ENCODE measurements at places on chromosomes 1 and 21.
A peak's percentile ranks its signal among the peaks of the same experiment; 100 is the strongest.

DNA sequence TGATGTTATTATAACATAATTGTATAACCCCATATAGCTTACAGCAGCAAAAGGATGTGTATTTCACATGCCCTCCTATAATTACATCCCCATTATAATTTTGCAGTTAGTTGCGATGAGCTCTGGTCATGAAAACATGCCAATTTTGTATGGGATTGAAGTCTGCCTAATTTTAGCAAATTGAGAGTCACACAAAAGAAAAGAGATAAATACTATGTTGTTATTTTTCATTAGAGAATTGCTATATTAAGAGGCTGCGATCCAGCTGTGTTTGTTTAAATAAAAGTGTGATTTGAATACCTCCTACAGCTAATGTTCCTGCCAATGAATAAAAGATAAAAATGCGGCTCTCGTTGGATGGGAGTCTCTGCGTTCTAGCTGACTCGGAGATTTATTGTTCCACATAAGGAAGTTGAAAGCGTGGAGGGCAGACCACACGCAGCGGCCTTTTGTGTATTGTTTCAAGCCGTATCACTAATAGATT lies 461.0 kb upstream of the NFIA start:
- H3K36me3 ChIP-seq: no peaks in the 10 kb centered on the region
- peak overlapping the region; percentile 23 for H3K4me3 ChIP-seq
- H3K4me1 ChIP-seq: peaks cover 19% of the 10 kb centered on the region
- peaks cover 4% of the 10 kb centered on the region for H3K27me3 ChIP-seq

- no peak overlapping the region for H3K4me3 ChIP-seq
- no peaks in the 10 kb centered on the region for H3K4me1 ChIP-seq
- no peaks in the 10 kb centered on the region for H3K27me3 ChIP-seq
- no peak overlapping the region for H3K27ac ChIP-seq
- H3K36me3 ChIP-seq: no peaks in the 10 kb centered on the region
Observed at GRCh38 chr1:79792219-79792930, 785.8 kb upstream of the ADGRL4 start.

DNA sequence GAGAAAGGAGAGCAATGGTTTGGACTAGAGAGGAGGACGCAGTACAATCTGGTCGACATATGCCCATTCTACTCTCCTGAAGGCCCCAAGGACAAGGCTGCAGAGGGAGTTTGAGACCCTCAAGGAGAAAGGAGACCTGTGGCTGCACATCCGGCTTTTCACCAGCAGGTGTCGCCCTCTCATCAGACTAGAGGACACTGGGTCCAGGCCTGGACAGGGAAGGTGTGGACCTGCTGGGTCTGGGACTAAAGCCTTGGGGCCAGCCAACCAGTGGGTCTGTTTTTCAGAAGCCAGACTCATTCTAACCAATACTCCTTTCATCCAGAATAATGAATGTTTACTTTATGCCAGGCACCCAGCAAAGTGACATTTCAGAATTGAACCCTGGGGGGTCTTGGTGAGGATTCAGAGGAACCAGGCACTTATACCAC lies 5.0 kb downstream of the SRARP start:
- no peak overlapping the region for H3K4me3 ChIP-seq
- DNase-seq: peak; percentile 90
- H3K27ac ChIP-seq: no peak overlapping the region
- H3K36me3 ChIP-seq: no peaks in the 10 kb centered on the region
- H3K4me1 ChIP-seq: no peaks in the 10 kb centered on the region
- H3K27me3 ChIP-seq: no peaks in the 10 kb centered on the region

DNA sequence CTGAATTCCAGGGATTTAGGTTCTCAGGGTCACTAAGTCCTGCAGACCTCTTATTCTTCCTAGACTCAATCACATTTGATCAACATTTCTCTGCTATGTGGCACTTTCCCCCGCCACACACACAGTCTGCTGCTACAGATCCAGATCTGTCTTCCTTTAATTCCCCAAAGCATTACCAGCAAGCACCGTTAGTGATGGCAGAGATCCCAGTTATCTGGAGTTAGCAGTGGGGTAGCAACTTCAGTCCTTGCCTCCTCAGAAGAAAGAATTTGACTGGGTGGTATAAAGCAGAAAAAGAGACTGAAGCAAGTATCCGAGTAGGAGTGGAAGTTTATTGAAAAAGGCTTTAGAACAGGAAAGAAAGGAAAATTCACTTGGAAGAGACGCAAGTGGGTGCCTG lies 100.4 kb upstream of the ETV3 start:
- no peaks in the 10 kb centered on the region for H3K36me3 ChIP-seq
- peak overlapping the region; percentile 37 for H3K4me3 ChIP-seq

- no peak overlapping the region for H3K4me3 ChIP-seq
- peak overlapping the region; percentile 13 for H3K27ac ChIP-seq
- no peaks in the 10 kb centered on the region for H3K36me3 ChIP-seq
- H3K27me3 ChIP-seq: peaks cover 33% of the 10 kb centered on the region
- peaks cover 10% of the 10 kb centered on the region for H3K4me1 ChIP-seq
Observed at GRCh38 chr1:6057170-6057845, 11.6 kb downstream of the KCNAB2 start.

- peaks cover 3% of the 10 kb centered on the region for H3K36me3 ChIP-seq
- no peak overlapping the region for H3K27ac ChIP-seq
- no peak overlapping the region for H3K4me3 ChIP-seq
- DNase-seq: no peak
- H3K4me1 ChIP-seq: no peaks in the 10 kb centered on the region
- H3K27me3 ChIP-seq: peaks cover 1% of the 10 kb centered on the region
Observed at GRCh38 chr1:12085643-12086260, 22.6 kb downstream of the TNFRSF8 start.

DNA sequence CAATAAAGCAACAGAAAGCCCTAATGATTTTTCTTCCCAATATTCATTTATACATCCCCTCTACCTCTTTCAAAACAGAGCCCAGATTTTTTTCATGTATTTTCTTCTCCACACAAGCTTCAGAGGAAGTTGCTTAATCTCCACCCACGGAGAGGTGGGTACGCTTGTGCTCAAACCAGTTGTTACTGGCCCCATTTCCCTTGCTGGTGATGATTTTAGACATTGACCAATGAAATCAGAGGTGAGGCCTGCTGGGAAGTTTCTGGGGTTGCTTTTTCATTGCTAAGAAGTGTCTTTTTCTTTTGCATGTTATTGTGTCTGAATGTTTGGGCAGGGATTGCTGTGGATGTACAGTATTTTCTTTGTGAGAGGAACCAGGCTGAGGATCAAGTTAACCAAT lies 448.1 kb upstream of the B3GALT2 start:
- no peaks in the 10 kb centered on the region for H3K27me3 ChIP-seq
- H3K4me3 ChIP-seq: no peak overlapping the region
- no peak for DNase-seq
- no peaks in the 10 kb centered on the region for H3K36me3 ChIP-seq
- H3K27ac ChIP-seq: no peak overlapping the region

GRCh38 chr1:226097866-226098625 lies 35.5 kb downstream of the H3-3A start:
- H3K27ac ChIP-seq: no peak overlapping the region
- DNase-seq: no peak
- no peaks in the 10 kb centered on the region for H3K36me3 ChIP-seq
- H3K4me1 ChIP-seq: peaks cover 11% of the 10 kb centered on the region
- peaks cover 26% of the 10 kb centered on the region for H3K27me3 ChIP-seq

DNA sequence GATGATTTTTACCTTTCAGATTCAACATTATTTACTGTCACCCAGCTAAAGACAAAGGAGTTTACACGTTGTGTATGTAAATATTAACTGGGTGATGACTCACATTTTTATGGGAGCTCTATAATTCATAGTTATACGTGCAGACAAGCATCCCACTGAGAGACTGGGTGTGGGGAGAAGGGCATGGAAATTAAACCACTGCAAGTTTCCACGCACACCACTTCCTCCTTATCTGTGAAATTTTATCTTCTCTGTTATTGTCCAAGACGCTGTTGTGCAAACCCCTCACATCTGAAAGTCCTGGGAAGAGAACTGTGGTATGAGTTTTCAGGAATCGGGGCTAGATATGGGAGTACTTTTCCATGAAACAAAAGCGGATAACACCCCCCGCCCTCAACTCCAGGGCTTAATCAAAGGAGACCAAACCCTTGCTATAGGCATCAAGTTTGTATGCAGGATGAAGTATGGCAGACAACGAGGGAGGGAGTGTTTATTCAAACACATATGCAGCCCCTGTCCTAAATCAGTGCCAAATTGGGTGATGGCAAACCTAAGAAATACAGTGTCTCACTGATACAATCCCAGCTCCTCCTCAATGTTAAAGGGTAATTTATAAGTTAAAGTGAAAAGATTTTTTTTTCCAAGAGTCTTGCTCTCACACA lies 23.3 kb upstream of the DPT start:
- no peak overlapping the region for H3K27ac ChIP-seq
- peaks cover 9% of the 10 kb centered on the region for H3K4me1 ChIP-seq
- no peaks in the 10 kb centered on the region for H3K36me3 ChIP-seq
- no peak for DNase-seq
- H3K27me3 ChIP-seq: no peaks in the 10 kb centered on the region

GRCh38 chr1:40901886-40902852 lies 40.0 kb upstream of the CITED4 start:
- H3K27me3 ChIP-seq: no peaks in the 10 kb centered on the region
- no peak for DNase-seq
- H3K27ac ChIP-seq: peak overlapping the region; percentile 86
- no peaks in the 10 kb centered on the region for H3K36me3 ChIP-seq
- H3K4me3 ChIP-seq: no peak overlapping the region

GRCh38 chr1:5725406-5725805 lies 266.8 kb downstream of the NPHP4 start:
- no peak overlapping the region for H3K4me3 ChIP-seq
- H3K27me3 ChIP-seq: peaks cover 3% of the 10 kb centered on the region
- no peak overlapping the region for H3K27ac ChIP-seq
- H3K4me1 ChIP-seq: peaks cover 8% of the 10 kb centered on the region
- H3K36me3 ChIP-seq: no peaks in the 10 kb centered on the region
- no peak for DNase-seq

DNA sequence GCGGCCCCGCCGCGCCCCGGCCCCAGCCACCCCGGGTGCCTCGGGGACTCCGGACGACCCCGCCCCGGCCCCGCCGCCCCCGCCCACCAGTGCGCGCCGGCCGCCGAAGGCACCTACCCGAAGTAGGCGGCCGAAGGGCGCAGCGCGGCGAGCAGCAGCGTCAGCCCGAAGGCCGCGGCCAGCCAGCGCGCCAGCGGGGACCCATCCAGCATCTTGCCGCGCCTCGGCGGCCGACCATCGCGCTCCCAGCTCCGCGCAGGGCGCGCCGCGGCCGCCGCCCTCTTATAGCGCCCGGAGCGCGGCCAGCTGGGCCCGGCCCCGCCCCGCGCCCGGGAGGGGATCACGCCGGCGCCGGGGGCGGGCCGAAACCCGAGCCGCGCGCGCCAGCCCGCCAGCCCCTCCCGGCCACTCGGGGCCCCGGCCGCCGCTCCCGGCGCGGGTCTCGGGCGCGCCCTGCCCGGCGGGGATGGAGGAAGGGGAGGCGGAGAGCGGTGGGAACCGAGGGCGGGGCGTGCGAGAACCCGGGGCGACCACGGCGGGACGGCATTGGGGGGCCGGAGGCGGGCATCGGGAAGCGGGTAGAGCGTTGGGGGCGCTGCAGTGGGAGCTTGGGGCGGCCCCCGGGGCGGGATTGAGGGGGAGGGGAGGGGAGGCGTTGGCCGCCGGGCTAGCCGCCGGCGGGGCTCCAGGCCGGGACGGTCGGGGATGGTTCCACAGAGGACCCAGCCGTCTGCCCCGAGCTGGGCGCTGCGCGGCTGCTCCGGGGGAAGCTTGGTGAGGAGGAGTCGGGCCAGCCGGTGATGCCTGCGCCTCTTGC lies at the start of gene WNT9A:
Gene WNT9A (minus strand): TSS at position 257 of the 817 bp plus-strand sequence. CDS start 45 bp downstream, at position 212.
- H3K27ac ChIP-seq: peak within 1 kb of the TSS; percentile 76
- H3K27me3 ChIP-seq: peaks cover 15% of the 10 kb centered on the region
- H3K4me1 ChIP-seq: peaks cover 7% of the 10 kb centered on the region

DNA sequence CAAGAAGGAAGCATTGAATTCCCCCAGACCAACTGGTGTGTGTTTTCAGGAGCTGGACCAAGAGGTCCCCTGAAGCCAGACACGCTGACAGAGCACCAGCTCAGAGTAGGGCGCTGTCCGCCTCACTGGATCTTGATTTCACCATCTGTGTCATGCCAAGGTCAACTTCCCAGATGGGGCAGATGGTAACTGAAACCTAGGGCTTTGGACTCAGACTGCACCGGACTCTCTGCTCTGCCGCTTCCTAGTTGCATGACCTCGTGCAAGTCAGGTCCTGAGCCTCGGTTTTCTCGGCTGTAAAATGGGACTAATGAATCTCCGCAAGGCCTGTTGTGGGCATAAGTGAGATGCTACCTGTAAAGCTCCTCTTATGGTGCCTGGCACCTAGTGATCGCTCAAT lies 17.9 kb upstream of the CASZ1 start:
- no peak for DNase-seq
- no peaks in the 10 kb centered on the region for H3K36me3 ChIP-seq
- no peak overlapping the region for H3K4me3 ChIP-seq
- peaks cover 6% of the 10 kb centered on the region for H3K4me1 ChIP-seq
- no peak overlapping the region for H3K27ac ChIP-seq

GRCh38 chr1:75312620-75313019 lies 178.4 kb downstream of the LHX8 start:
- no peak for DNase-seq
- H3K4me3 ChIP-seq: no peak overlapping the region
- no peaks in the 10 kb centered on the region for H3K36me3 ChIP-seq
- H3K27me3 ChIP-seq: peaks cover 7% of the 10 kb centered on the region

GRCh38 chr1:239804266-239804665 lies 287.4 kb upstream of the FMN2 start:
- DNase-seq: no peak
- no peak overlapping the region for H3K27ac ChIP-seq
- H3K27me3 ChIP-seq: peaks cover 29% of the 10 kb centered on the region
- peaks cover 14% of the 10 kb centered on the region for H3K4me1 ChIP-seq

- H3K36me3 ChIP-seq: no peaks in the 10 kb centered on the region
- DNase-seq: no peak
- no peak overlapping the region for H3K27ac ChIP-seq
- H3K4me3 ChIP-seq: no peak overlapping the region
Observed at GRCh38 chr1:41614818-41615217, 130.3 kb upstream of the EDN2 start.

DNA sequence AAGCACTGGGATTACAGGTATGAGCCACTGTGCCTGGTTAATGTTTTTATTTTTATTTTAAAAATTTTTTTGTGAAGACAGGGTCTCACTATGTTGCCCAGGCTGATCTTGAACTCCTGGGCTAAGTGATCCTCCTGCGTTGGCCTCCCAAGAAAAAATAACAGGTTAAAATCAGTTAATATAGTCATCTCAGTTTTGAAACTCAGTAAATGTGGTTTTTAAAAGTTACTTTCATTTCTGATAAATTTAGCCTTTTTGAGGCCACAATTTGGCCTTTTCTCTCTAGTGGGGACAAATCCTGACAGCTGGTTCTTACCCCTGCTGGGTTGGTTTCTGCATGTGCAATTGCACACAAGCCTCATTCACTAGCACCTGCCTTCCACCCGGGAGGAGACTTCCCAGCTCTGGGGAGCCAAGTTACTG lies 13.3 kb downstream of the PMF1 start:
- peaks cover 19% of the 10 kb centered on the region for H3K36me3 ChIP-seq
- no peak overlapping the region for H3K27ac ChIP-seq
- H3K4me1 ChIP-seq: peaks cover 5% of the 10 kb centered on the region
- H3K27me3 ChIP-seq: no peaks in the 10 kb centered on the region
- no peak for DNase-seq

- H3K36me3 ChIP-seq: peaks cover 25% of the 10 kb centered on the region
- no peak overlapping the region for H3K4me3 ChIP-seq
- H3K27me3 ChIP-seq: no peaks in the 10 kb centered on the region
- H3K4me1 ChIP-seq: peaks cover 8% of the 10 kb centered on the region
Observed at GRCh38 chr1:219210067-219210466, 36.4 kb downstream of the LYPLAL1 start.

GRCh38 chr1:16122350-16122881 lies 33.5 kb downstream of the EPHA2 start:
- peak overlapping the region; percentile 71 for H3K27ac ChIP-seq
- H3K36me3 ChIP-seq: peaks cover 11% of the 10 kb centered on the region
- peaks cover 44% of the 10 kb centered on the region for H3K4me1 ChIP-seq
- no peak overlapping the region for H3K4me3 ChIP-seq

- H3K27me3 ChIP-seq: no peaks in the 10 kb centered on the region
- no peak overlapping the region for H3K4me3 ChIP-seq
- no peak for DNase-seq
- no peak overlapping the region for H3K27ac ChIP-seq
- H3K4me1 ChIP-seq: peaks cover 12% of the 10 kb centered on the region
Observed at GRCh38 chr1:160907976-160908375, 23.0 kb upstream of the ITLN1 start.

All from type B pancreatic cell (in vitro differentiated cells).